Left ventricle myocardium inferior (tissue), 1 donor: ENCODE measurements at places on chromosomes 1 and 21. TPM values are rescaled to one million over a fixed set of nuclear protein-coding genes. Genes with fewer than 3 reads are reported as not detected.

The RSBN1 gene
- total RNA-seq: 7.6 TPM

The IGSF3 gene
- 19.9 TPM for total RNA-seq

The KIF17 gene
- 4.6 TPM for total RNA-seq

The PLA2G2D gene
- total RNA-seq: not detected

The KRTAP19-1 gene
- not detected for total RNA-seq
